GM12892 (cell line): ENCODE measurements at places on chromosomes 5 and 9.

DNA sequence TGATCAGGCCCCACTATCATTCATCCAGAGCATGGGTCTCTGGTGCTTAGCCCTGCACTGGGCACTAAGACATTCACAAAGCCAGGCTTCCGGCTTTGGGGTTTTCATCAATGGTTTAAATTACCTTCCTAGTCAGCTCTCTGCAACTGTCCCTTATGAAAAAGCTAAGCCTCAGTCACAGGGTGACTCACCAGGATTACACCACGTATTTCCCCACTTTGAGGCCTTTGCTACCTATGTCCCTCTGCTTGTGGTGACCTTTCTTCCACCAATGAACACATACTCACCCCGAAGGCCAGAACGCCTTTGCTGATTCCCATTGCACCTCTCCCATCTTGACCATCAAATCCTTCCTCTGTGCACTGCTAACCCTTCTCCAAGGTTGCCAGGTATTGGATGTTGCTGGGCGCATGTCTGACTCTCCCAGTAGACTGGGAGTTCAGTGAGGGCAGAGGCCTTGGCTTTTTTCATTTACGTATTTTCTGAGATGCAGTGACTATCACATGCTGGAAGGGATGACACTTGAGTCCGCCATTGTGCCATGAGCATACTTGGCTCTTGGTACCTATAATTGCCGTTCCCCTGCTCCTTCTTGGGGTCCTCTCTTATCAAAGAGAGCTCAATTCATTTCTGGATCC, 58.7 kb upstream of the TNFSF8 start:
- no peak for DNase-seq

DNA sequence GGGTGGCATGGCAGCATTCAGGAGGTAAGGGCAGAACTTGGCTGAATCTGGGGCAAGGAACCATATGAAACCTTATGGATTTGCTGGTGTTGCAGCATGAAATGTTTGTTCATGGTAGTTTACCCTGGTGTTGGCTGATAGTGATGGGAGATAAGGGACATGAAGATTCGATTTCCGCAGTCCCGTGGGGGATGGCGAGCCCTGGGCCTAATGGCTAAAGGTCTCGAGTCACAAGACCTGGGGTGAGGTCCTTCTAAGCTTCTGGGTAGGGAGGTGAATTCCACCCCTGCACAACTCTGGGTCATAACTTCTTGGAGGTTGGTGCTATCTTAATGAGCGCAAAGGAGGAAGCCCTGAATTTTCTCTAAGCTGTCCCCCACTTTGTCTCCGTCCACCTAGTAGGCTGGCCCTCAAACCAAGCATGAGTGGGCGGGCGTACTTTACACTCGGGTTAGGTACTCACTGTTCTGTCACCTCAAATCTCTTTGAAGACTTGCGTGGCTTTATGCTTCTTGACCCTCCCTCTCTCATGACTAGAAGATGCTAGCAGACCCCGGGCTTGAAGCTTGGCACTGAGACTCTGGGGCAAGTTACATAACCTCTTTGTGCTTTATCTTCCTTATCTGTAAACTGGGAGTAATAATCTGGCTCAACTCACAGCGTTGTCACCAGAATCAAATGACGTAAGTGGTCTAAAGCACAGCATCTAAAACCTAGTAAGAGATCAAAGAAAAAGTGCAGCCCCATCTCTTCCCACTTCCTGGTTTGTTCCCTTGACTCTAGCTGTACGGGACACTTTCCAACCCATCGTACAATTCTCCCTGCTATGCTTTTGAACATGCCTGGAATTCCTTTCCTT, 72.5 kb downstream of the BASP1 start:
- no peak for DNase-seq

DNA sequence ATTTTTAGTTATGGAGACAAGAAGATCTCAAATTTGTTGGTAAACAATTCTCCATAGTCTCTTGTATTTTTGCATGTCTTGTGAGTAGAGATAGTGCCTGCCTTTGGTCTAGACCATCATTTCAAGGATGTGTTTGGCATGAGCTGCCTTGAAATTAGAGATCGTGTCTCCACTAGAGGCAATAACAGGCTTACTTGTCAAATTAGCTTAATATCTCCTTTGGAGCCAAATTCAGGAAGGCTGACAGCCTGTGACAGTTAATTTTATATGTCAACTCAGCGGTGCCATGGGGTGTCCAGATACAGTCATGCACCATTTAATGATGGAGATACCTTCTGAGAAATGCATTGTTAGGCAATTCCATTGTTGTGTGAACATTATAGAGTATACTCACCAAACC, 24.8 kb upstream of the PRDM9 start:
- no peak for DNase-seq

- no peak for DNase-seq
Observed at GRCh38 chr5:143196601-143197259, 206.8 kb downstream of the NR3C1 start.

- DNase-seq, result no peak
Observed at GRCh38 chr5:40410964-40411635, 268.6 kb upstream of the PTGER4 start.

GRCh38 chr5:181207214-181207959, 2.4 kb upstream of the TRIM7 start:
- no peak for DNase-seq

DNA sequence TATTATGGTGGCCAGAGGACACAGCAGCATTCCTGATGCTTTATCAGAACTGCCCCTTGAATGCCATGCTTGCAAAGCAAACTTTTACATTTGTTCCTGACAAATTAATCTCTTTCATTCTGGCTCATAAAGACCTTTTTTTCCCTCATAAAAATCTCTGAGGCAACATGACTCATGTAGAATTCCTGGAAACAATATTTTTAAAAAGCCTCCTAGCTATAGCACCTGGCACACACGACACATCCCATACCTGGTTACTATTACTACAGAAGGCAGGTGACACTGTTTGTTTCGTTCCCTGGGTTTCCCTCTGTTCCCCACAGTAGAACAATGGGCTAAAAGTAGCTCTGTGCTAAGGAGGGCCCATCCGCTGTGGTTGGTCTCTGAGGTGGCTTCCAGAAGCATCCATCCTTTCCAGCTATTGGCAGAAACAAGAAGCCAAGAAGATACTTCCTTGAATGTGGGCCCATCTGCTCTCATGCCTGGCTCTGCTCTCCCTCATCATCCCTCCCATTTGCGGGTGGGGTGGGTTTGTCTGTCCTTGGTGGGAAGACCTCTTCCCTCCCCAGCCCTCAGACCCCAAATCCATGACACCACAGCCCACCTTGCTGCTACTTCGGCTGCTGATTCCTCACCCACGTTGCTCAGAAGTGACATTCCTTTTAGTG, 59.1 kb downstream of the GALNT12 start:
- DNase-seq, result no peak

DNA sequence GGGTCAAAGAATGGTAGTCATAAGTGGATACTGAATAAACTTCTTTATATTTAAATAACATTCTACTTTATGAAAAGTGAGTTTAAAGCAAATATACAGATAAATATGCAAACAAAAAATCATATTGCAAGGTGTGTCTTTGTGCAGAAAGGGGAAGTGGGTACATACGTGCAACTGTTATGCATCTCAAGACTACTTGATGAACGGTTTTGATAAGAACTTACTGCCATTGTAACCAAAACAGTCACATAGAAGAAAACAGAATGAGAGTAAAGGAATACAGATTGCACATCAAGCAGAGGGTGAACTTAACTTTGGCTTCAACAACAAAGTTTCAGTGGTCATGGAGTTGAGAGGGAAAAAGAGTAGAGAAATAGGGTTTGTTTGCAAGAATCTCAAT, 9.9 kb downstream of the CAMK4 start:
- no peak for DNase-seq

GRCh38 chr5:152642880-152643279, 237.8 kb upstream of the NMUR2 start:
- no peak for DNase-seq

GRCh38 chr5:145347026-145347616, 488.0 kb downstream of the PRELID2 start:
- no peak for DNase-seq

DNA sequence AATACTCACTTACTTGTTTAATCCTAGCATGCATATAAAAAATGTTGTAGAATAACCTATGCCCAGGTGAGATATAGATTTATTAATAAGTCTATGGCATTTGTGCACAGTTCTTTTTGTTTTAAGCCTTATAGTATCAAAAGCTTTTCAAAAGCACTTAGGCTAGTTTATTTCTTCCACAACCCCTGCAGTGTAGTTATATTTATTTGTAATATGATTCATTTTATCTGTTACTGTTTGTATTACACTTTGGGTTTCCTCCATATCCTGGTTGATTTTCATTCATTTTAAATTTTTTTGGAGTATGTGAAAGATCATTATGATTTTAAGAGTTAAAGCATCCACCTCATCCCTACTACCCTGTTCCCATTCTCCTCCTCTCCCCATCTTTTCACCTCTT, 18.8 kb upstream of the ARHGEF28 start:
- no peak for DNase-seq

GRCh38 chr5:34496701-34497469, 159.2 kb upstream of the RAI14 start:
- DNase-seq, result no peak

GRCh38 chr5:146909255-146910068, 30.9 kb upstream of the PPP2R2B start:
- no peak for DNase-seq

GRCh38 chr5:32771037-32771436, 59.9 kb downstream of the NPR3 start:
- DNase-seq, result no peak

- no peak for DNase-seq
Observed at GRCh38 chr9:76363032-76363395, 31.2 kb downstream of the RFK start.

DNA sequence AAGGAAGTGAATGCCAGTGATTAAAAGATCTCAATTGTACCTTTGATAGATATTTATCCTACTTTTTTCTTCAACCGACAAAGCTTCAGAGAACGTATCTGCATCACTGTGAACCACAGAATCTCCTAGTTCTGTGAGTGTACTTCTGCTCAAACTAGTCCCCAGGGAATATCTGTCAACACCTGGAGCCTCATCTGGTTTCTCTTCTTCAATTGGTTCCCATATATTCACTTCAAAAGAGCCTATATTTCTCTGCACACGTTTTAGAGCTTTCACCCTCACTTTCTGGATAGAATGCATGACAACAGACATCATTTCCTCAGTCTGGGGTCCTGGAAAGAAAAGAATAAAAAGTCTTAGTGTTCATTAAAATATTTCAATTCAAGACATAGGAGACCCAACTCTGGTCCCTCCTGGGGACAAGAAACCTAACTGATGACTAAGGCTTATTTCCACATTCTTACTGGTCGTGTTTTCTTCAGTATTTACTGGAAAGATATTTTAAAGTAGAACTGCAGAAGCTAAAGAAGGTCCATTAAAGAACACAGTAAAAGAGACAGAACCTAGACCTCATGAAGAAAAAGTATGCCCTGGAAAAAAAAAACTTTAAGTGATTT, 64.3 kb downstream of the CPLANE1 start:
- DNase-seq, result no peak
